ENCODE measurements at places on chromosomes 2 and 18.

DNA sequence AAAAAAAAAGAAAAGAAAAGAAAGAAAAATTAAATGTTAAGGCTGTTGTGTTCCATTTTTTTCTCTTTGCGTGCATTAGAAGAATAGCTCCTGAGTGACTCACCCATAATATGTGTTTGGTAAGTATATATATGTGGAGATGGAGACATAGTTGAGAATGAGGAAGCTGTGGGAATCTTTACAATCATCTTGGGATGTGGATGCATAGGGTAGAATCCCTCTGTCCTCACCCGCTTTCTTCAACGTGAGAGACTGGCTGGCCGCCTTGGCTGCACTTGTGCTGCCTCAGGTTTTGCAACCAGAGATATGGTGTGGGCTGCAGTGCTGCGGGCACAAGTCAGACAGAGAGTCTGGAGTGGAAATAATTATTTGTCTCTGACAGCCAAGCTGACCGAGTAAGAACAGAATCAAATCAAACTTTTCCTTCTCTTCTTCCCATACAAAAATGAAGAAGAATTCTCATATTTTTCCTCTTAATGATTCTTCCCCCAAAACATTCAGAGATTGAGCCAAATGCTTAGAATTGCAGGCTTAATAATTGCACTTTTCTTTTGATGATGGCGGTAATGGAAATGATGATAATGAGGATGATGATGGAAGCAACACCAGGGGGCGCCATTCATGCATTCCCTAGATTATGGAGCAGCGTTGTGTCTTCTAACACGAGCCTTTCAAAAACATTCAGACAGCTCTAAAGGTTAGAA is 48.5 kb downstream of the SERPINB7 start:
- DNase-seq: peak; percentile 9

DNA sequence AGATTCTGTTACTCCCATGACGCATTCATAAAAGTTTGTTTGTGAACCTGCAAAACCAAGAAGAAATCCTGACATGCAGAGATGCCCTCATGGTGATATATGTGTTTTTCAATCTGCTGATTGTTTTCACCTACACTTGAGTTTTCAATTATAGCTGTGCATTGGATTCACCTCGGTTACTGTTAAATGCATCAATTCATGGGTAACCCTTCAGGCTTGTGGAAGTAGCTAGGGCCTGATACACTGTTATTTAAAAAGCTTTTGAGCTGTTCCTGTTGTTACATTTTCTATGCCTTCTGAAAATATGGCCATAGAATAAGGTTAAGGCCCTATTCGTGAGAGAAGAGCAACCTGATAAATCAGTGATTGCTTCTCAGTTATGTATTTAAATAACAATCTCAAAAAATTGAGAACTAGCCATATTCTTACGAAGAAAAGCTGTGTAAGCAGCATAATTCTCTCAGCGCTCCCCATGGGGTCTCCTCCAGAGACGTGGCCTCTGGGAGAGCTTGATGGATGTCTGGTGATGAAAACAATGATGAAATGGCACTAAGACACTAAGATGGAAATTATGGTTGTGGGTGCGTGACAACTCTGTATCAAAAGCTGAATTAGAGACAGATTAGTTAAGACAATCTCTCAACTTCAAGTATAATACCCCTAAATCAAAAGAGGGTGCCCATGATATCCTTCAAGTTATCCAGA is 60.5 kb downstream of the RIT2 start:
- DNase-seq: no peak

- DNase-seq: no peak
Observed at GRCh38 chr18:68172842-68173549, 541.9 kb downstream of the TMX3 start.

GRCh38 chr2:157061799-157062198 is 195.7 kb upstream of the GALNT5 start:
- DNase-seq: no peak

DNA sequence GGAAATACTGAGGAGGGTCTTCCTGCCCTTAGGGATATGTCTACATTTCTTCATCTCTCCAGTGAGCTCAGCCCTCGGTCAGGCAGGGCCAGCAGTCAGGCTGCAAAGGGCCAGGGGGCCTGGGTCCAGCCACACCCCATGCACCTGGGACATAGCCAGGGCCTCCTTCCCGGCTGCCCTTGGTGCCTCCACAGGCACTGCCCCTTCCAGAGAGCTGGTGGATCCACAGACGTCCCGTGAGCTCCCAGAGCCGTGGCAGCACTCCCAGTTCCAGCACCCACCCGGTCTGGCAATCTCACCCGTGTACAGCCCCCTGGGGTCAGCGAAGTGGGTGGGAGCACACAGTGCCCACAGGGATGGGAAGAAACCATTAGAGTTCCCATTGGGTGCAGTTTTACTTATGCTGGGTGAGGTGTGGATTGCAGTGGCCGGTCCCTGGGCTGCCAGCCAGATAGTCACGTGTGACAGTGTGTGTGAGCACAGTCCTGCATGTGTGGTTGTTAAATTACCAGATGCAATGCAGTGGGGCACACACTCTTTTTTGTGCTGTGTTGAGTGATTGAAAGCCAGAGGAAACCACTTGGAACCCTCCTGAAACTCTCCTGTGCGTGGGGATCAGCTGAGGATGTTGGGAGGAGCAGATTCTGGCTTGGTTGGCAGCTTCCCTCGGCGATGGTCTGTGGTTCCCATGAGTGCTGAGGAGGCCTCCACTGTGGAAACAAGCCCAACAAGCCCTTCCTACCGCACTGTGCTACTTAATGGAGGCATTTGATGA is 131.0 kb downstream of the SNTG2 start:
- no peak for DNase-seq

GRCh38 chr18:35085450-35086380 is 44.5 kb downstream of the MAPRE2 start:
- DNase-seq: no peak

DNA sequence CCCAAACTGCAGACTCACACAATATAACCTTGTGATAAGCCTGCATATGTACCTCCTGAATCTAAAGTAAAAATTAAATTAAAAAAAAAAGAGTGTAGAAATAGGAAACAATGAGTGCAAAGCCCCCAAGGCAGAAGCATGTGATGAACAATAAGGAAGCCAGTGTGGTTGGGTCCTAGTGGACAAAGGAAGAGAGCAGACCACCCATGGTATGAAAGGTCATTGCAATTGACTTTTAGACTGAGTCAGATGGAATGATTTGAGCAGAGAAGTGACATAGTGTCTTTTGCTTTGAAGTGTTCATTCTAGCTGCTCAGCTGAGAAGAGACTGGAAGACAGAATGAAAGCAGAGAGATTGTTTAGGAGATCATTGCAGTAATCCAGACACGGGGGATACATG is 417.1 kb downstream of the RAD51AP2 start:
- DNase-seq: no peak
